D721Med (cell line): ENCODE measurements at places on chromosomes 1 and 21.

DNA sequence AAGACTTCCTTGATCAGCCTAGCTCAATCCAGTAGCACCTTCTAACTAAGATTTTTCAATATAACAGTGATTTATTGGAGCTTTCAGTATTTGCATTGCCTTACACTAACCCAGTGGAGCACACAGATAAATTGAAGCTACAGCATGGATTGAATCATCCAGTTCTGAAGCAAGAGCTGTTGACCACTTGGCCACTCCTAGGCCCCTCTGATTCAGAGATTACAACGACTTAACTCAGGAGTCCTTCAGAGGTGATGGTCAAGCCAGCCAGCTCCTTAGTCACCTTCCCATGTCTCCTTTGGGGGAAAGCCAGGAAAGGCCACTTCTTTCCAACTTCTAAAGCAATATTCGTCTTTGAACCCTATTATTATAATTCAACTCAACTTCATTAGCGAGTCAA, 151.8 kb downstream of the TENT5C start:
- DNase-seq, result no peak

GRCh38 chr1:11877074-11877473, 18.3 kb upstream of the NPPB start:
- DNase-seq, result no peak

DNA sequence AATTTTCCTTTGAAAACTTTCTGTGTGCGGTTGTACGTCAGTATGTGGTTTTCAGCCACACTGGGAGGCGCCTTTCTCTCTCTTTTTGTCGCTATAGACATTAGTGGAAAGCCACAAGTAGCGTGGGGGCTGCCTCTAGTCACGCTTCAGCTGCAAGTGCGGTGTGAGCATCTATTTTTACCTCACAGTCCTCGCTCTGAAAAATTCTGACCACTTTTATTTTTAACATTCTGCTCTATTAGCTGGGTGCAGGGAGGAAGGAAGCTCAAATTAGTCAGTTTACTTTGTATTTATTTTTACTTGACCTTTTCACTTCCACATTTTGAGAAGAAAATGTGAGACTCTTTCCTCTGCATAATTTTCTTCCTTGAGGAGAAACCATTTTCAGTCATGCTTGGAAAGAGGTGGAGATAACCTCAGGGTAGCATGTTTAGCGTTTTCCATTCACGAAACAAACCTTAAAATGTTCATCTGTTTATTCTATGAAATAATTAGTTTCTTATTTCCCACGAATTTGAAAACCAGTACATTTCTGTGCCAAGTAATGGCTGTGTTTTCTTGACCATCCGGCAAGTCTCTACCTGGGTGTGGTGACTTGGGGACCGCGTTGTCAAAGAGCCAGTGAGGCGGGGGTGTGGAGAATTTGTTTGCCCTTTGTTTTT, 35.6 kb downstream of the ADARB1 start:
- no peak for DNase-seq

DNA sequence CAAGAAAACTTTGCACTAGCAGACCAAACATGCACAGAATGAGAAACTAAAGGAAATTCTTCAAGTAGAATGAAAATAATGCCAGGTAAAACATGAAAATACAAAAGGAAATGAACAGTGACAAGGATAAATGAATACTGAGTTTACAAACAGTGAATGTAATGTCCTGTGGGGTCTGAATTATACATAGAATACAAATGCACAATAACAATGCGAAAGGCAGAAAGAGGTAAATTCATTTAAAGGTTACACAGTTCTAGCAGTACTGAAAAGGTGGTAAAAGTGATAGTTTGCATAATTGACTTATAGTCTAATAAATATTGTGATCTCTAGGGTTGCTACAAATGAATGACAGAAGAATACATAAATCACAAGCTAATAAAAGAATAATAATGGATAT, 12.9 kb downstream of the CD55 start:
- DNase-seq, result no peak

GRCh38 chr1:37497832-37498231, 16.7 kb downstream of the MEAF6 start:
- no peak for DNase-seq

DNA sequence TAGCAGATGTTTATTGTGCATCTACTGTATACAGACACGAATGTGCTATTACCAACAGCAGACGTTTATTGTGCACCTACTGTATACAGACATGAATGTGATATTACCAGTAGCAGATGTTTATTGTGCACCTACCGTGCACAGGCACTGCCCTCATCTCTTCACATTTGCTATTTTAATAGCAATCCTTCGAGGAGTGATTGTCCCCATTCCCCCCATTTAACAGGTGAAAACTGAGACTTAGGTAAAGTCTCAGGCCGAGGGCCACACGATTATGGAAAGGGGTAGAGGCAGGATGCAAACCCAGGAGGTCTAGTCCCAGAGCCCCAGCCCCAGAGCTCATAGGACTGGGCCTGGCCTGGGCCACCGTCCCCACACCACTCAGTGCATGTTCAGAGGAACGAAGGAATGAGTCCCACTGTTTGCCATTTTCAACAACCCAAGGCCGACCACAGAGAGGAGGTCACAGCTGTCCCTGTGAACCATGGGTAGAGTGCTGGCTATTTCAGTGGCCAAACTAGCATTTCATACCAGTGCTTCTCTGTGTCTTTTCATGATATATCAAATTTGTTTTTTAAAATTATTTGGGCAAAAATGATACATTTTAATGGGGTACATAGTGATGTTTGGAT, 114.4 kb upstream of the TMEM51 start:
- no peak for DNase-seq

- DNase-seq, result no peak
Observed at GRCh38 chr1:75310067-75310466, 175.9 kb downstream of the LHX8 start.

GRCh38 chr1:161770250-161770649, 4.1 kb downstream of the ATF6 start:
- no peak for DNase-seq
